ENCODE measurements at places on chromosomes 7 and 10. TPM values are rescaled to one million over a fixed set of nuclear protein-coding genes. Genes with fewer than 3 reads are reported as not detected.

The SLC16A12 gene
- not detected for total RNA-seq

The ACTR3C gene
- not detected for total RNA-seq

The CHST15 gene
- not detected for total RNA-seq

The PNLIPRP3 gene
- 13.6 TPM for total RNA-seq

The PTN gene
- 1.8 TPM for total RNA-seq

The AKR1C4 gene
- not detected for total RNA-seq

The SLC26A5 gene
- not detected for total RNA-seq

The OGA gene
- total RNA-seq, result 57.8 TPM

The NUTM2A gene
- total RNA-seq, result 0.67 TPM

The KLLN gene
- 0.08 TPM for total RNA-seq

The TUBAL3 gene
- not detected for total RNA-seq

DNA sequence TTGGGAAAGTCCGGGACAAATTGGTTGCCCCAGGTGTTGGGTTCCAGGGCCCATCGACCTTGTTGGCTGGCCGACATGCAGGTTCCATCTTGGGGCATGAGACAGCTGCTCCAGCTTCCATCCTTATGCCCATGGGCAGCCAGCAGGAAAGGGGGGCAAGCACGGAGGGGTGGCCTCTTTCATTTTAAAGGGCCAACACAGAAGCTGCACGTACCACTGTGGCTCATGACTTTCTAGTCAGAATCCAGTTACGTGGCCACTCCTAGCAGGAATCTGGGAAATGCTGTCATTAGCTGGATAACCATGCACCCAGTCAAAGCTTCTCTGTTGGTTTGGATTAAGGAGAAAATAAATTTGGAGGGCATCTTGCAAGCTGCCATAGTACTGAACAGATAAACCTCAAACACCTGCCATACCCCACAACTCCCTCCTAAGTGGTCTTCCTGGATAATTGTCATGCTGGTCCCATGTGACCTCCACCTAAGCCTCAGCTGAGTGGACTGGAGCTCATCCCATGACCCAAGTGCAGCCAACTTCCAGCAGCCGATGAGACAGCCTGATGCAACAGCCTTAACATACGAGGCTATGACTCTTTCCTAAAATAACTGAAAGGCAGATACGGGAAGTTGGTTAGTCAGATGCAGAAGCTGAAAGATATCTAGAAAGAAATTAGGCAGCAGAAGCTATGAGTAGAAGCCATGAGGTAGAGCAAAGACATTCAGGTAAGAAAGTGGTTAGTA, 21.4 kb upstream of the GSDME start:
- DNase-seq, result peak; percentile 76

- DNase-seq, result no peak
Measured at GRCh38 chr7:156614434-156615264, 25.9 kb upstream of the RNF32 start.

- DNase-seq, result peak; percentile 70
Measured at GRCh38 chr7:56105508-56105907, 768 bp downstream of the CHCHD2 start.

DNA sequence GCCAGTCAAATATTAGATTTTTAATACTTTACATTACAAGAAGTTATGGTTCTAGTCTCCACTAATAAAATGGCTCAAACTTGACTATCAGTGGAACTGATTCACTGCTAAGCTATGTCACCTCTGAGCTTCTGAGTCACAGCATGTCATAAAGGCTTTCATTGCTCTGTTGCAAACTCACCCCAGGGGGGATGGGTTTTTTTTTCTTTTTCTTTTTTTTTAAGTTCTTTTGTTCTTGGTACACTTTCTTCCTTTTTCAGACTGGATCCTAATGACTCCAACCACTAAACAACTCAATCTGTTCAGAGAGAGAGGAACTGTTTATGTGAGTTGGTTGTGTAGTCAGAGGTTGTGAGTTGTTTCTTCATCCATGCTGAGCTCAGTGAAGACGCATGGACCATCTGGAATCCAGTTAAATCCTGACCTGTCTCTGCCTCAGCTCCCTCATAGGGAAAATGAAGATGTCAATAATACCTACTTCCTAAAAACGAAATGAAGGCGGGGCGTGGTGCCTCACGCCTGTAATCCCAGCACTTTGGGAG, 11.0 kb downstream of the MYOF start:
- DNase-seq, result no peak

- DNase-seq, result no peak
Measured at GRCh38 chr7:157548691-157549303, 212.0 kb downstream of the DNAJB6 start.

DNA sequence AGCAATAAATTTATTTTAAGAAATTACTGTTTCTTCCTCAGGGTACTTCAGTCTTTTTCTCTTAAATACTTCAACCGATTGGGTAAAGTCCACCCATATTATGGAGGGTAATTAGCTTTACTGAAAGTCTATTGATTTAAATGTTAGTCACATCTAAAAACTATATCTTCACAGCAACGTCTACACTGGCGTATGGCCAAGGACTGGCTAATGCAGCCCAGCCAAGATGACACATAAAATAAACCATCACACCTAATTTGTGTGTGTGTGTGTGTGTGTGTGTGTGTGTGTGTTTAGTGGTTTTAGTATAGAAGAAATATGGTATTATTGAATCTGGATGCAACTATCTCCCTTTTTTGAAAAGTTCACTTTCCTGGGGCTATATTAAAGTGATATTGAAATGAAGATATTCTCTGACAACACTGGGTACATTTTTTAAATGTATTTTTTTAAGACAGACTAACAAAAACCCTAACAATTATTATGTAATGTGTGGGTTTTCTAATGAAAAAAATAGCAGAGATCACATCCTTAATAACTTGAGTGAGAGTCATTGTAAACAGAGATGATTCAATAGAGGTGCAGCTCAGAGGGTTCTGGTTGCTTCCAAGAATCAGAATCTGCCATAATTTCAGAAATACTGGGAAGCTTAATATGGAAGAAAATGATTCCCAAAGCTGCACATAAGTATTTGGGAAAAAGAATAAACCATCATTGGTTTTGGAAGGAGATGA, 584.2 kb upstream of the MBL2 start:
- no peak for DNase-seq

DNA sequence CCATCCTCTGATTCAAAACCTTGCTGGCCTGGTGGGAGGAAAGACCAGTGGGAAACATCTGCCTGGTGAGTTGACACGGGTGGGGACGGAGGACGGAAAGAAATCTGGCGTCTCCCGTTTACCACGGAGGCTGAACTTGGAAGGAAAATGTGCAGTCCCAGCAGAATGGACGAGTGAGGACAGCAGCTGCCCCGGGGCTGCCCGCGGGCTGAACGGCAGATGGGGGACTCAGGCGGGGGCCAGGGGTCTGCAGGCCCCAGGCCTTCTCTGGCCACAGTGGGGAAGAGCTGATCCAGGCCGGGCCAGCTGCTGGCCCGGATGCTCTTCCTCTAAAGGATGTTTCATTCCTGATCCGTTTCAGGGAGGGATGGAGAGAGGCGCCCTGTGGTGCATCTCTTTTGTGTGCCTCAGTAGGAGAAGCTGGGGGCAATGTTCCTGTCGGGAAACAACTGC, 147.5 kb upstream of the CHST15 start:
- no peak for DNase-seq

DNA sequence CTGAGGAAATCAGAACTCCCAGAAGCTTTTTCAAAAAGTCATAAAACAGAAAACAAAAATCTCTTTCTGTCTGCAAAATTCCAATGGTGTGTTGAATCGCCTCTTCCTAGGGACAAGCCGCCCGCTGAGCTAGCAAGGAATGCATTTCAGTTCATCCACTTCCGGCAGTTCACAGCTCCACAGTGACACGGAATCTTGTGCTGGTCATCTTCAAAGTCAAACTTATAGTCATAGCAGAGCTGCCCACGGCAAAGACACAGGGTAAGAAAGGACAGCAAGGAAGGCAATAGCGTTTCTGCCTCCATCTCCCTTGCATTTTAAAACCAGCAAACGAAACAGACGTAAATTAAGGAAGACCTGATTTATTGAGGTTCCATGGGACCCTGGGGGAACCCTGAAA, 111.2 kb downstream of the GALNT11 start:
- DNase-seq, result peak; percentile 89

DNA sequence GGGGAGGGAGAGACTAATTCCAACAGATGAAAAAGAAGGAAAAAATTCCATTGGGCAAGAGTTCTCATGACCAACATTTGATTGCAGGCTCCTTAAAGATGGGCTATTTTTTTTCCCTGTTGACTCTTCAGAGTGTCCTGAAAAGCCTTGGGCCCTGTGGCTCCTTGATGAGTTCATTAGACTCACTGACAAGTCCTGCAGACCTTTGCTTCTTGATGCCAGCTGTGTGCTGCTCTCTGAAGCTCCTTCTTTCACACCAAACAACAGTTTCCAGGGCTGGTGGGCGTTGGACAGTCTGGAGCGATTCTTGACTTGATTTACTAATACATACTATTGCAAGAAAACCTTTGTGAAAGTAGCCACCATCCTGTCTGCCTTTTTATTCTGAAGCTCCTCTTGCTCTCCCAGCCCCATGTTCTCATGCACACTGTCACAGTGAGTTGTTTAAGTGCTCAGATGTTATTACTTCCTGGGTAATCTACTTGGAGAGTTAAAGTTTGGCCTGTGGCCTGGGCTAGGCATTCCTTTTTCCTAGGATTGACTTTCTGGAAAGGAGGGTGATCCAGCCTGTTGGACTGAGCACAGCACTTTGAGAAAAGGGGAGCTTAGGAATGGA, 250.3 kb downstream of the PTEN start:
- DNase-seq, result no peak

- DNase-seq, result peak; percentile 71
Measured at GRCh38 chr10:11472158-11472753, 139.2 kb downstream of the USP6NL start.

- no peak for DNase-seq
Measured at GRCh38 chr7:140213684-140214074, 36.9 kb upstream of the KDM7A start.

GRCh38 chr7:137579913-137580640, 236.5 kb upstream of the PTN start:
- peak; percentile 84 for DNase-seq

DNA sequence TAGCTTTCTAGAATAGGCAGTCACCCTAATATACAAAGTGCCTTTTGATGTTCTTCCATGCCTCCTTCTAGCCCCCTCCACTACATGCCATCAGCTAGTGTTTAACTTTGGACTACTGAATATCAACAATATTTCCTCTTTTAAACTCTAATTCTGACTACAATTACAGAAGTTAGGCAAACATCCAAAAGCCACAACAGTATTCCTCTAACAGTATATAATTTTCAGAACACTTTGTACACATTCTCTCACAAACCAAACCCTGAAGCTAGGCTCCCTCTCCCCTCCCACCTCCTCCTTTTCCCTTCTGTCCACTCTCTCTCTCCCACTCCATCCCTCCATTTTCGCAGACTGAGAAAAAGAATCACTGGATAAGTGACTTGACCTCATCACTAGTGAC, 59.7 kb downstream of the CPEB3 start:
- DNase-seq, result no peak

GRCh38 chr10:14653271-14654161, 121.2 kb downstream of the FAM107B start:
- peak; percentile 74 for DNase-seq
